Left ventricle myocardium inferior (tissue), 1 donor: ENCODE measurements at places on chromosomes 6 and 20. TPM values are rescaled to one million over a fixed set of nuclear protein-coding genes. Genes with fewer than 3 reads are reported as not detected.
A peak's percentile ranks its signal among the peaks of the same experiment; 100 is the strongest.

- peaks cover 69% of the 10 kb centered on the region for H3K27me3 ChIP-seq
- peak within 1 kb of the TSS; percentile 47 for H3K4me3 ChIP-seq
- no peaks in the 10 kb centered on the region for H3K36me3 ChIP-seq
- no peak within 1 kb of the TSS for H3K27ac ChIP-seq
- peaks cover 10% of the 10 kb centered on the region for H3K4me1 ChIP-seq
- no peak for DNase-seq
Observed at GRCh38 chr6:86937219-86938079, at the start of gene HTR1E. HTR1E (plus strand) TSS chr6:86937528; CDS start chr6:87015335, 77,807 bp downstream.

DNA sequence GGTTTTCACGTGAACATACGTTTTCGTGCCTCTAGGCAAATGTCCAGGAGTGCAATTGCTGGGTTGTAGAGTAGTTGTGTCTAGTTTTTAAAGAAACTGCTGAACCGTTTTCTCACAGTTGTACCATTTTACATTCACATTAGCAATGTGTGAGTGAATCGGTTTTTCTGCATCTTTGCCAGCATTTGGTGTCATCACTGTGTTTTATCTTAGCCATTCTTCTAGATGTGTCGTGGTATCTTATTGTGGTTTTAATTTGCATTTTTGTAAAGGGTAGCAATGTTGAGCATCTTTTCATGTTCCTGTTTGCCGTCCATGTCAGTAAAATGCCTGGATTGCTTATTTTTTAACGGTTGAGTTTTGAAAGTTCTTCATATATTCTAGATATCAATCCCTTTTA lies 10.2 kb downstream of the DOK5 start:
- H3K4me3 ChIP-seq = no peak overlapping the region
- H3K36me3 ChIP-seq = no peaks in the 10 kb centered on the region
- DNase-seq = no peak
- H3K27ac ChIP-seq = no peak overlapping the region
- no peaks in the 10 kb centered on the region for H3K4me1 ChIP-seq
- H3K27me3 ChIP-seq = no peaks in the 10 kb centered on the region

DNA sequence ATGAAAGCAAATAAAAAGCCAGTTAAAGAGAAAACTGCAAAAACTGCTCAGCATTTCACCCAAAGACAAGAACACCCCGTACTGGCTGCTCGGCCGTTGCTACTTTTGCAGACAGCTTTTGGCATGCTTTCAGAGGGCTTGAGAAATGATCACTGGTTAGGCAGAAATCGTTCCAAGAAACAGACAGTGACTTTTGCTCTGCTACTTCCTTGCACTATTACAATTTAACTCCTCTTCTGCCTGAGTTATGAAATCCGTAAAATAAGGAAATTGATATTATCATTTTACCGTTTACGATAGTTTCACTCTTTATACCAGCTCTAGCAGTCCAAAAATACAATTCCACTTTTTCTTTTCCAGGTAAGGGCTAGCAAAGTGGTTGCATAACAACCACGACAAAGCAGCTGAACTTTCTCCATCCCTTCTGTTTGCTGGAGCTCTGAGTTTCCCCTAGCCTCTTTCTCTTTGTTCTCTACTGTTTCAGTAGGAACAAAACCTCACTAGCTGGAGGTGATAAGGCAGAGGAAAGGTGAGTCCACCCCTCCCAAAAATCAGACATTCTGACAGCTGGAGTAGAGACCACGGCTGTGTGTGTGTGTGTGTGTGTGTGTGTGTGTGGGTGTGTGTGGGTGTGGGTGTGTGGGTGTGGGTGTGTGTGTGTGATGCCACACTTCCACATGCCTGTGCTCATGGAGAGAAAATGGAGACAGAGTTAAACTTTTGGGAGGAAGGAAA lies 191.8 kb upstream of the RREB1 start:
- H3K4me3 ChIP-seq = peak overlapping the region; percentile 46
- peaks cover 35% of the 10 kb centered on the region for H3K4me1 ChIP-seq
- H3K36me3 ChIP-seq = no peaks in the 10 kb centered on the region
- no peaks in the 10 kb centered on the region for H3K27me3 ChIP-seq
- peak overlapping the region; percentile 77 for H3K27ac ChIP-seq
- peak; percentile 51 for DNase-seq

The INSM1 gene
- not detected for total RNA-seq

DNA sequence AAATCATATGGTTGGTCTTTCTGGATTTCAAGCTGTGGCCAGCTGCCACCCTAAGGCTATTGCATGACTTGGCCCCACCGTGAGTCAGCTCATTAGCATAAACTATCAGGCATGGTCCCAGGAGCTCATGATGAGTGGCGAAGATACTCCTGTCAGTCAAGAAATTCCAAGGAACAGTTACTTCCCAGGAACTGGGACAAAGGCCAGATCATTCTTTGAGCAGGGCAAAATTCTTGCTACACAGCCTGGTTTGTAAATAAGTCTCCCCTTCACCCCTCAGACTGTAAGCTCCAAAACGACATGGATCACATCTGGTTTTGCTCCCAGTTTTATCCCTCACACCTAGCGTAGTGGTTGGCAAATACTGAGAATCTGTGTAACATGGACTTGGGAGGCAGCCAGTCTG lies 33.0 kb upstream of the KIAA1586 start:
- H3K4me3 ChIP-seq = no peak overlapping the region
- DNase-seq = no peak
- no peaks in the 10 kb centered on the region for H3K36me3 ChIP-seq
- H3K27ac ChIP-seq = no peak overlapping the region
- no peaks in the 10 kb centered on the region for H3K4me1 ChIP-seq

DNA sequence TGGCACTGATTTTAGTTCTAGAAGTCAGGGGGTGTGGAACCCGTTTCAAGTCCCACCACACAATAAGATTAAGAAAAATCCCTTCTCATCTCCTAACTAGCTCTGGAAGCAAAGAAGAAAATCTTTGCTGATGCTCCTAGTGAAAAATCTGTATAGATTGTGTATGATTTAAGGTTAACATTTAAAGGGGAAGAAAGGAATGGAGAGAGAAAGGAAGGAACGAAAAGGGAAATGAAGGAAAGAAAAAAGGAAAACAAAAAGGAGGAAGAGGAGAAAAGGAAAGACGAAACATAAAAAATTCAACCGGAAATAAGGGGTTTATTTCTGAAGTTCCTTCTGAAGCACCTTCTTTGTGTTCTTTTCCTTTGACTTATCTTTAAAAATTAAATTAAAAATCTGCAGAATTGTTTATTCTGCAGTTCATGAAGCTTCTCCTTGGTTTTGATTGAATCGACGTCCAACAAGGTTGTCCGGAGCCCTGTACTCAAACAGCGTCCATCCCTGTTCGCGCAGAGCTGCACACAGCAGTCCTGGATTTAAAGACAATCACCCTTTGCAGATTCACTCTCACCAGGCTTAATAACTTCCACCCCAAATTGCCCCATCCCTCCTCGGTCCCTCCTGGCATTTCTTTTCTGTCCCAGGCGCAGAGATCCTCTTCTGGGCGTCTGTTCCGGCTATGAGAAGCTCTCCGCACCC lies 1.6 kb upstream of the TFAP2B start:
- no peaks in the 10 kb centered on the region for H3K36me3 ChIP-seq
- H3K4me1 ChIP-seq = peaks cover 19% of the 10 kb centered on the region
- H3K4me3 ChIP-seq = no peak overlapping the region
- no peak overlapping the region for H3K27ac ChIP-seq
- H3K27me3 ChIP-seq = peaks cover 99% of the 10 kb centered on the region

DNA sequence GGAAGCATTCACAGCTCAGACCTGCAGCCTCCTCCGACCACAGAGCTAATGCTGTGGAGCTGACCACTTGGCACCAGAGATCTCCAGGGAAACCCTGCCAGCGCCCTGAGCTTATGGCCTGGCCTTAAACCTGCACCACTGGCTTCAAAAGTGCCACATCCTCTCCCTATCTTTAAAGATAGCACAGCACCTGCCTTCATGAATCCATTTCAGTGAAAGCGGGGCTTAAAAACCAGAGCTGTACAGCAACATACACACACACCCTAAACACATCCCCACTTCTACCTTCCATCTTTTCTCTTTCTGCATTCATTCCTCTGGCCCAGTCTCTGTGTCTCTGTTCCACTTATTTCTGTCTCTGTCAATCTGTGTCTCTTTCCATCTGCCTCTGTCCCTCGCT lies 59.8 kb upstream of the CCDC167 start:
- no peaks in the 10 kb centered on the region for H3K36me3 ChIP-seq
- H3K27me3 ChIP-seq = peaks cover 56% of the 10 kb centered on the region
- no peak overlapping the region for H3K27ac ChIP-seq
- DNase-seq = no peak
- H3K4me1 ChIP-seq = no peaks in the 10 kb centered on the region

DNA sequence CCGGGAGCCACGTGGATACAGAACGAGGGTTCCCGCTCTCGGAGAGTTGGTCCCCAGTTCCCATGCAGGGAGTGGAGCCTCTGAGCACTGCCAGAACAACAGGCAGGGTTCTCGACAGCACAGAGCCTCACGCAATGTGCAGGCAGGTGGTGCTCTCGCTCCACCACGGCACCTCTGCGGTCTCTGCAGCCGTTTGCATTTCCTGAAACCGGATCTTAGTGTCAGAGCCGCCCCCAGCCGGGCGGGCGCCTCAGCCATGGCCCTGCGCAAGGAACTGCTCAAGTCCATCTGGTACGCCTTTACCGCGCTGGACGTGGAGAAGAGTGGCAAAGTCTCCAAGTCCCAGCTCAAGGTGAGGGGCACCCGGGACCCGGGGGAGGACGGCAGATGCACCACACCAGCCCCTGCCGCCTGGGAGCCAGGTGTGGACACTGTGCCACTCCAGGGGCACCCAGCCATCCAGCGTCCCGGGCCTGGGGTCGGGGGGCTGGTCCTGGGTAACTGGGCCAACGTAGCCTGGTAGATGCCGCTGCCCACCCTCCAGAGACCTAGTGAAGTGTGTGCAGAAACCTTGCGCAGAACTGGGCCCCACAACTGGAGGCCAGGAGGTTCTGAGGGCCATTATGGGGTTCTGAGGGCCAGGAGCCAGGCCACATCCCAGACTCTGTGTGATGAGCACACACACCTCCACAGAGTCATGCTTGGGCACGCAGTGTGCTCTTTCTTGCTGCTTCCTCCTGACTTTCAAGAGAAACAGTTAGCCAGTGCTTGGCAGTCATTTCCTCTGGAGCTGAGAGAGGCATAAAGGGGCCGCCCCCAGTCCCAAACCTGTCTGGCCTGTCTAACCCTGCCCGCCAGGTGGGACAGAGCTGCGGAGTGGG lies at the start of gene DEF6:
TSS of gene DEF6 (plus strand) at position 218 of the 881 bp plus-strand sequence. CDS start at position 257, 39 bp downstream.
- H3K4me1 ChIP-seq = peaks cover 34% of the 10 kb centered on the region
- H3K36me3 ChIP-seq = peaks cover 21% of the 10 kb centered on the region
- peak; percentile 82 for DNase-seq
- H3K27me3 ChIP-seq = no peaks in the 10 kb centered on the region

DNA sequence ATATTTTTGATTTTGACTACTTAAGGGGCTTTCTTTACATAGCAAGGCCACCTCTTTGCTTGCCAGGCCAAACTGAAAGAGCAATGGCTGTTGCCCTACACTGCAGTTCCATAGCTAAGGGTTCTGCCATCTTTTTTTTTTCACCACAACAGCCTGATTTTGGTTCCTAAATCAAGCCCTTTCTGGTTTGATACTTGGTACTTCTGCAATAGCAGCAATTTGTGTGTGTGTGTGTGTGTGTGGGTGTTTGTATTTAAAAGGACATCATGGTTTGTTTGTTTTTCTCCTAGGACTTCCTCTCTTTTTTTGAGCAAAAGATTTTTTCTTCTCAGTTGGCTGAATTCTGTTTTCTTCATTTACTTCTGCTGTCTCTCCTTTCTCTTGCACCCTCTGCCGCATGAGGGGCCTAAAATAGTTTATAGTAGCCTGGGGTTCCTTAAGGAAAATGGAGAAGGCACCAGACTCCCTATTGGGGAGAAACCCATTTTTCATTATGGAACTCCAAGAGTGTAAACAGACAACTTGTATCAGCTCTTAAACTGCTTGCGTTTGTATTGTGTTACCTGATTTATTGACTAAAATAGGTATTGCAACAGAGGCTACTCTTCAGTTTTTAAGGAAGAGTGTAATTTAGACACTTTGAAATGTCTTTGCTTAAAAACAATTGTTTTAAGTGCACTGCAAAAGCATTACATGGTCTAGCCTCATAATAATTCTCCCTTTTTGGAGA lies 12.2 kb upstream of the GCLC start:
- no peak for DNase-seq
- no peak overlapping the region for H3K27ac ChIP-seq
- H3K27me3 ChIP-seq = no peaks in the 10 kb centered on the region
- no peak overlapping the region for H3K4me3 ChIP-seq
- no peaks in the 10 kb centered on the region for H3K4me1 ChIP-seq
- no peaks in the 10 kb centered on the region for H3K36me3 ChIP-seq

GRCh38 chr6:103011605-103012004 lies 1618.1 kb downstream of the GRIK2 start:
- no peak overlapping the region for H3K27ac ChIP-seq
- no peak overlapping the region for H3K4me3 ChIP-seq
- H3K4me1 ChIP-seq = no peaks in the 10 kb centered on the region
- H3K27me3 ChIP-seq = no peaks in the 10 kb centered on the region

GRCh38 chr6:90701146-90701781 lies 114.4 kb upstream of the MAP3K7 start:
- H3K4me1 ChIP-seq = no peaks in the 10 kb centered on the region
- H3K27ac ChIP-seq = no peak overlapping the region
- DNase-seq = no peak
- no peaks in the 10 kb centered on the region for H3K27me3 ChIP-seq

DNA sequence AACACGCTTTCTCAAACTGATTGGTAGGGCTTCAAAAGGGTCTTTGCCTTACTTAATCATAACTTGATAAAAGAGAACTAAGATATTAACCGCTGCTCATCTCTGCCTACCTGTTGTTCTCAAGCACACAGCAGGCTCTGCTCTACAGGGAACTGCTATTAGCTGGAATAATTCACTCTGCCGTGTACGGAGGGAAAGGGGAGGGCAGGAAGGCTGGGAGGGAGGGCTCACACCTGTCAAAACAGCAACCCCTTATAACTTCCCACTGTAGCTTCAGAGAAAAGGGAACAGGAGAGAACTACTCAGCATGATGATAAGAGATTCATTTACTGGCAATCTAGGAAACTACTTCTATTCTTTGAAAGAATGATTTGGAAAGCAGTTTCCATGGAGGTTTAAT lies 75.1 kb downstream of the ZMYND8 start:
- H3K36me3 ChIP-seq = peaks cover 81% of the 10 kb centered on the region
- DNase-seq = no peak
- peaks cover 15% of the 10 kb centered on the region for H3K4me1 ChIP-seq
- H3K27me3 ChIP-seq = no peaks in the 10 kb centered on the region
- no peak overlapping the region for H3K4me3 ChIP-seq

The HCRTR2 gene
- not detected for total RNA-seq

The ZSCAN31 gene
- 8.0 TPM for total RNA-seq

The BNIP5 gene
- not detected for total RNA-seq

- H3K27ac ChIP-seq = no peak overlapping the region
- H3K4me3 ChIP-seq = no peak overlapping the region
- H3K36me3 ChIP-seq = no peaks in the 10 kb centered on the region
- H3K4me1 ChIP-seq = no peaks in the 10 kb centered on the region
- no peak for DNase-seq
Observed at GRCh38 chr6:105759015-105759414, 327.1 kb upstream of the PRDM1 start.

The DCBLD1 gene
- total RNA-seq = 5.5 TPM

- no peaks in the 10 kb centered on the region for H3K36me3 ChIP-seq
- peaks cover 94% of the 10 kb centered on the region for H3K27me3 ChIP-seq
- DNase-seq = no peak
- peaks cover 24% of the 10 kb centered on the region for H3K4me1 ChIP-seq
- H3K27ac ChIP-seq = peak overlapping the region; percentile 22
Observed at GRCh38 chr6:10426781-10427279, 12.0 kb upstream of the TFAP2A start.
